ENCODE measurements at places on chromosomes 2 and 18.

DNA sequence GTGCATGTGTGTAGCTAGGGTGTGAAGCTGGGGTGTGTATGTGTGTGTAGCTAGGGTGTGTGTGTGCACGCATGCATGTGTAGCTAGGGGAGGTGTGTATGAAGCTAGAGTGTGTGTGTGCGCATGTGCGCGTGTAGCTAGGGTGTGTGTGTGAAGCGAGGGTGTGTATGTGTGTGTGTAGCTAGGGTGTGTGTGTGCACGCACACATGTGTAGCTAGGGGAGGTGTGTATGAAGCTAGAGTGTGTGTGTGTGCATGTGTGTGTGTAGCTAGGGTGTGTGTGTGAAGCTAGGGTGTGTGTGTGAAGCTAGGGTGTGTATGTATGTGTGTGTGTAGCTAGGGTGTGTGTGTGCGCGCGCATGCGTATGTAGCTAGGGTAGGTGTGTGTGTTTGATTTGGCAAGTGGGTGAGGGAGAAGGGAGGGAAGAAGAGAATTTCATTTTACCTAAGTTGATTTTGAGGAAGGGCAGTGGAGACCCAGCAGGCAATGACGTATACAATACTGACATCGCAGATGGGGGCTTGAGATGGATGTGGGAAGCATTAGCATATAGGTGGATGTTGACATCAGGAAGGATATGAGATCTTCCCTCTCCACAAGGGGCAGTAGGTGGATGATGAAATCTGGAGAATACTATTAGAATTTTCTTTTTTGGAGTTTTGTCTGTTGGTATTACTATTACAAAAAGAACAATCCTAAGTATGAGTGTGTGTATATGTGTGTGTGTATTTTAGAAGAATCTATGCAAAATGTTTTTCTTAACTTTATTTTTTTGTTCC lies 70.7 kb downstream of the PRELID3A start:
- no peak for DNase-seq

GRCh38 chr18:60003610-60004185 lies 103.9 kb downstream of the PMAIP1 start:
- DNase-seq, result no peak

DNA sequence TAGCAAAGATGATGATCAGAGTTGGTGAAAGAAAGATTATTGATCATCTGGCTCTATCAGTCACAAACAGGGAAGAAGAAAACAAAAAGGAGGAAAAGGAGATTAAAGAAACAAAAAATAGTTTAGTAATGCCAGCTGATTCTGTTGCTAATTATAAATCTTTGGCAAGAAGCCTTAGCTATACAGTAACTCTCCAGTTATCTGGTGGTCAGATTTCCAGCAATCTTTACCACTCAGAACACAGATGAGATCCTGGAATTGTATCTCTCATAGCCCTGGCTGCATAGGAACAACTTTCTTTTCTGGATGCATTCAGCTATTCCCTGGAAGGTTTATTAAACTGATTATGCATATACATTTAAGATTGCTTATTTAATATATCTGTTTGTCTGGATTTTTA lies 256.8 kb upstream of the ZEB2 start:
- no peak for DNase-seq

DNA sequence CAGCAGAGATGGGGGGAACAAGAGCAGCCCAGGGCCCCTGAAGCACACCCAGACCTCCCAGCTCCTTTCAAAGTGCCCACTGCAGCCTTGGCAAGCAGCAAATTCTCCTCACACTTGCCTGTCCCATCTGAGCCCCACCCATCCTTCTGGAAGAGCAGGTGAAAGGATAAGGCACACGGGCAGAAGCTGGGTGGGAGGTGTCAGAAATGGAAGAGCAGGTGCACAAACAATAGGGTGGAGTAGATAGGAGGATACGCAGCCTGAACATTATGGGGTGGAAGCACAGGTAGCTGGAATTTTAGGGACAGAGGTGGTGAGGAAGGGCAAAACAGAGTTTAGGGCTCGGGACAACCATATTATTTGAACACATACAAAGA lies 69.2 kb downstream of the TNS1 start:
- no peak for DNase-seq

DNA sequence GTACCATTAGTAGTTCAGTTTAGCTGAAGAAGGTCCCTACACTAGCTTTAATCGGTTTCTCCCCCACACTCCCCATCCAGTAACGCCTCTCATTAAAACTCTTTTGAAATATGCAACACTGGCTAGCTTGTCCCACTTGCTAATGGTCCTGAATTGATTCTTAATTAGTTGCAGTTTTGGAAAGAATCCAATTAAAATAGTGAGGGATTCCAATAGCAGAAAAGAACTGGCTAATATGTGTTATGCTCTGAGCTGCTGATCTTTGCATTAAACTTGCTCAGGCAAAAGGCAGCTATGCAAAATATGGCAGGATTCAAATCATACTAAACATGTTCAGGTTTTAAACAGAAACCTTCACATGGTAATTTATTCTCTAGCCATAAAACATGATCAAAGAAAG lies 252.5 kb upstream of the HNRNPA3 start:
- DNase-seq, result peak; percentile 8

DNA sequence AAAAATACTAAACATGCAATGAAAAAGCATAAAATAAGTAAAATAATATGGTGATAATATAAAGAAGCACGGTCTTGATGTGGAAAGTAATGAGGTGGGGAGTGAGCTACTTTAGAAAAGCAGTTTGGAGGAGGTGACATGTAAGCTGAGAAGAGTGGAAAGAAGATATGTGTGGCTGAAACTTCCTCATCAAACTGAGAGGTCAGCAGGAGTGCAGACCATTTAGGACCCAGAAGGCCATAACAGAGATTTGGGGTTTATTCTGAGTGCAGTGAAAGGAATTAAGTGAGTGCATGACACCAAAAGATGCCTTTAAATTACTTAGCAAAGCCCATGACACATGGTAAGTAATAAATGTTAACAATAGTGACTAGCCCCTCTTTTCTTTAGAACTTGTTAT lies 24.4 kb upstream of the TMEM182 start:
- no peak for DNase-seq

DNA sequence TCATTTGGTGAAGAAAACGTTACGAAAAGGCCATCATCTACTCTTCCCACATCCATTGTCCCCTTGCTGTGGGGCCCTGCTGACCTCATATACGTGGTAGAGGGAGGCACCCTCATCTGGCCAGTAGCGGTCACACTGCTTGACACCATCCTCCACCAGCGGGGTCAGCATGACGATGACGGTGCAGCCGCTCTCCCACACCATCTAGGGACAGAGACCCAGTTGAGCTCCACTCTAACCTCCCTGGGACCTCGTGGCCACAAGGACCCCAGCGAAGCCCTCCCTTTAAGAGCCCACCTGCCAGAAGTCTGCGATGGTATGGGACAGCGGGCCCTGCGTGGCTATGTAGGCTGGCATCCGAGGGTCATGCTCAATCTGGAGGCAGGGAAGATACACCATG lies 13.1 kb downstream of the PTPRN start:
- DNase-seq, result no peak

GRCh38 chr2:64189167-64189566 lies 44.9 kb upstream of the PELI1 start:
- DNase-seq, result no peak

DNA sequence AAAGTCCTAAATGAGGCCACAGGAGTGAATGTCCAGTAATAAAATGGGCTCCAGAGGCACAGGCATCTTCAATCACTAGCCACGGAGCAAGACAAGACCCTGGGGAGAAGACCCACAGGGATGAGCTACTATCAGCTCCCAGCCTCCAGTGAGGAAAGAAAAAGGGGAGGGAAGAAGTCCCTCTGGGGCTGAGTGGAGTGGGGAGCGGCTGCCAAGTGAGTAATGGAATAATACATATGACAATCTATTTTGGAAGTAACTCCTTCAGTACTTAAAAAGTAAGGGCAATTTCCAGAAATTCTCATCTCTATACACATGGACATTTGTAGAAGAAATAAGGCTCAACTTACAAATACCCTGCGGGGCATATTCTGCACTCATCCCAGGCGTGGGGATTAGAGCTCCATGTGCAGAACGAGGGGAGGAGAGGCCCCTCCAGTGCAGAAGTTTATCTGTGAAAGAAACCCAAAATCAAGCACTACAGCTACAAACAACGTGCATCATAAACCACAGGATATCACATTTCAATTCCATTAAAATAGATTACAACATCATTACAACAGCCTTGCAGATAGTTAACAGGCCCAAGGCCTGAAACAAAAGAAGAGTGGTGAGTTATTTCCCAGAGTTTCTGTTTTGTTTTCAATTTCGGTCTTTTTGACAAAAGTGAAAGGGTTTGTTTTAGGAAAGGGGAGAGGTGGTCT lies 84.9 kb downstream of the BCL11A start:
- no peak for DNase-seq

DNA sequence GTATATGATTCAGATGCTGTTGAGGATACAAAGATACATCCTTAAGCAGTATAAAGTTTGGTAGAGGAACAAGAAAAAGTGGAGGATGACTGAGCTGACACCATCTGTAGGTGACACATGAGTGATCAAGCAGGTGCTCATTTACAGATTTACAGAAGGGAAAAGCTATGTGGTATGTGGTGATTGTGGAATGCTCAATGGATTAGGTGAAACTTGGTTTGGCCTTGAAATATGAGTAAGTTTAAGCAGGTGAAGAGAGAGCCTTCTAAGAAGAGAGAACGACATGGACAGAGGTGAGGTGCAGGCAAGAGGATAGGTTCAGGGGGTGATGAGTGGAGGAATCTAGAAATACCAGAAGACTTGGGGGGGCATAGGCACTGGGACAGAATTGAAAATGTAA lies 5.9 kb downstream of the ASXL3 start:
- no peak for DNase-seq

- DNase-seq, result peak; percentile 55
These were observed 55.2 kb upstream of the COBLL1 start for GRCh38 chr2:164896634-164897355.

- DNase-seq, result no peak
These were observed 43.7 kb downstream of the PAX3 start for GRCh38 chr2:222255090-222255489.

- DNase-seq, result peak; percentile 79
These were observed 55.5 kb downstream of the PIGN start for GRCh38 chr18:62131301-62131909.

DNA sequence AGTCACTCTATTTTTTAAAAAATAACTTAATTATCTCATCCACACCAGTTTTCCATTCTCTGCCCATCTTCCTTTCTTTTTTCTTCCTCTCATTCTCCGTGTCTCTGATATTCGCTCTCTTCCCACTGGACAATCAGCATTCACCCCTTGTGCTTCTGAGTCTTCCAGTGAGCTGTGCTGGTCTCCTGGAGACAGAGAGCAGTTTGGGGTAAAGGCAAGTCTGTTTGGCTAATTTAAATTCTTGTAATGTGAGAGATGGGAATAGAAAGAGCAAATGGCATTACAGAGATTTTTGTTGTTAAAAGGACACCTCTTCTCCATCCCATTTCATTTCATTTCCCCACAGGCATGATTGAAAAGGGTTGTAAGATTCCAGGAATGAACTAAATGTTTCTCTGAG lies 107.5 kb downstream of the DTNA start:
- DNase-seq, result peak; percentile 24

DNA sequence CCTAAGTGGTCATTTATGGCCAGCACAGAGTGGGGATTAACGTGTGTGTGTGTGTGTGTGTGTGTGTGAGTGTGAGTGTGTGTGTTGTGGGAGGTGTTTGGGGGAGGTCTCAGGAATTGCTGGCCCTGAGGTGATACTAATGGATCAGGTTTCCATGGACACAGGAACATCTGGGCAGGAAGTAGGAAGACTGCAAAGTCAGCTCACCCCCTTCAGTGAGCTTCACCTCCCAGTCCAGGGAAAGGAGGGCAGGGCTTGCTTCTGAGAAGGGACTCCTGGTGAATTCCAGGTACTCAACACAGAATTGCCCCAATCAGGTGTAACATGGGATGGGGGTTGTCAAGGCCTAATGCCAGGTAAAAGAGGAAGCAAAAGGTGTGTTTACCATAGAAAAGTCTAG lies 30.3 kb upstream of the IL1R1 start:
- no peak for DNase-seq

- no peak for DNase-seq
These were observed 15.8 kb downstream of the CCNYL1 start for GRCh38 chr2:207727261-207727660.

DNA sequence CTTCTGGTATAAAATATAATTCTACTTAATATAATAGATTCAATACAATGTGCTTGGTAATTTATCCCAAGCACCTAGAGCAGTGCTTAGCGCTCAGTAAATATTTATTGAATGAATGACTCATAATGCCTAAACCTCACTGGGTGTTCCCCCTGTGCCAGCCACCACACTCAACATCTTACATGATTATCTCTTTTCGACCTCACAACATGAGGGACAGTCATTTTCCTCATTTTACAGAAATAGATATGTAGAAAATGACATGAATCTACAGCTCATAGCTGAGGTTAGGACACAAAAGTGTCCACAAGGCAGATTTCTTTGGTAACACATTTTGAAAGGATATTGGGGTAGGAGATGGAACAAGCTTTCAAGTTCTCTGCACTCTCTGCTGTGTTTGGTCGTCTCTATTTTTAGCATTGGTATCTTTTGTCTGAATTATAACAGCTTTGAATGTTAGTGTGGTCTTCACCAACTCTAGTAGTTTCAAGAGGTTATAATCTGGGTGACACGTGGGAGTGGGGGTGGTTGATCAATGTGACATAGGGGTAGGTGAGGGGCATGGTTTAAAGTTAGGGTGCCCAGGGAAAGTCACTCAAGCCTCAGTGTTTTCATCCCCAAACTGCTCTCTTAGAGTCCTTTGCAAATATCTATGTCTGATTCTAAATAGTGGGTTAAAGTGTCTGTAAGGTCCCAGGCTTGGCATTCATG lies 9.8 kb downstream of the MYOM1 start:
- DNase-seq, result no peak

DNA sequence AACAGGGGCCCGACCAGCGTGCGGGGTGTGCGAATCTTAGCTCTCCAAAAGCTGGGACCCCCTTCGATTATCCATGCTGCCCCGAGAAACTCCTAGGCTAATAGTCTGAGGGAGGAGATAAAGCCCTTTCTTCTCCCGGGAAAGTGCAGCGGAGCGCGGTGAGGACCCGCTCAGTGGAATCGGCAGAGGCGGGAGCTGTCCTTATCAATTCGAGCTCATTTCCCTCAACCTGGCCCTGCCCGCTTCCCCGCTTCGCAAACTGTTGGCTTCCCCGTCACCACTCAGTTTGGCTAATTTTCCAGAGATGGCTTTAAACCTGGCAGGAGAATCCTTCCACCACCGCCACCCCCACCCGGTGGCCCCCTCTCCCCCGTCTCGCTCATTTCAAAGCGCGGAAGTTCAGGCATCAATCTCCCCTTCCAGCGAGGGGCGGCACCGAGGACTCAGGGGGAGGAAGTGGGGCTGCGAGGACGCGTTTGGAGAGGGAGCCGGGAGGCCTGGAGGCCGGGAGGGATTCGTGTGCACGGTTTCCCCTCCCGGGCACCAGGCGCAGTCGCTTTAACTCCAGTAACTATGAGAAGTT lies 1.6 kb downstream of the KLHL14 start:
- DNase-seq, result peak; percentile 42

GRCh38 chr2:233022561-233022960 lies 9.5 kb upstream of the NGEF start:
- no peak for DNase-seq

DNA sequence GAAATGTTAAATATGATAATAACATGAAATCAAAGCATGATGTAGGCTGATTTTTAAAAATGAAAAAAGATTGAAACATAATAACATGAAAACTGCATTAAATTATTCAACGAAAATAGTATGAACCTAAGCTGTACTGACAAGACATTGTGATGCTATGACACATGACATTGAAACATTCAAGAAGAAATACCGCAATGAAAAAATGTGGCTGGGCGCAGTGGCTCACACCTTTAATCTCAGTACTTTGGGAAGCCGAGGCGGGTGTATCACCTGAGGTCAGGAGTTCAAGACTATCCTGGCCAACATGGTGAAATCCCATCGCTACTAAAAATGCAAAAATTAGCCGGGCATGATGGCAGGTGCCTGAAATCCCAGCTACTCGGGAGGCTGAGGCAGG lies 14.6 kb downstream of the CXCR1 start:
- DNase-seq, result no peak

All from astrocyte of the hippocampus (primary cell).